ENCODE measurements at places on chromosomes 11 and 22.
A peak's percentile ranks its signal among the peaks of the same experiment; 100 is the strongest.

DNA sequence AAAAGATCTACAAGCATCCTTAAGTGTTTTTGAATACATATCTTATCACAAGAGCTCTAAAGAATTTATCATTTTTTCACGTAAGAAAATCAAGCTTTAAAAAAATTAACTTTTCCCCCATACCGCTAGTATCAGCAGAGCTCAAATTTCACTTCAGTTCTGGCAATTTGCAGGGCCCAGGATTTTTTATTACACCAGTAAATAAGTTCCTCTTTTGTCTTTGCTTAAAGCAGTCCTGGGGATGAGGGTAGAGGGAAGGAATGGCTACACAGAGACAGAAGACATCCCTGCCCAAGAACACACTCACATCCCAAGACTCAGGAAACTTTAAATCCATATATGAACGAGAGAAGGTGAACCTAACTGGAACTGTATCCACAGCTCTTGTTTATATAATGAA lies 22.6 kb upstream of the SORL1 start:
- DNase-seq: no peak

DNA sequence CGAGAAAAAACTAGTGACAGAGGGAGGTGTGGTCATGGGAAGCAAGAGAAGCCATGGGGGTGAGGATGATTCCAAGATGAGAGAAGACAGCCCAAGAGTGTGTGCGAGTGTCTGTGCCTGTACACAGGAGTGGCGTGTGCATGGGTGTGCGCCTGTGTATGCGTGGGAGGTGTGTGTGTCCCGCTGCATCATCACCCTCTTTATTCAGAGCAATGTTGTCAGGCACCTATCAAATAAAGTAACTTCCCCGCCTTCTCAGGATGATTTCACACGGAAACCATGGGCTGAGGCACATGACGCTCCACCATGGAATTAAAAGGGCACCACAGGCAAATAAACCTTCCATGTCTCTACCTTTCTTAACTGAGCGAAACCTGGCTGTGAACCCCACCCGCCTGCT lies 24.6 kb downstream of the MS4A10 start:
- no peak for DNase-seq

GRCh38 chr22:48843640-48844039 lies 984.0 kb downstream of the BRD1 start:
- DNase-seq: no peak

DNA sequence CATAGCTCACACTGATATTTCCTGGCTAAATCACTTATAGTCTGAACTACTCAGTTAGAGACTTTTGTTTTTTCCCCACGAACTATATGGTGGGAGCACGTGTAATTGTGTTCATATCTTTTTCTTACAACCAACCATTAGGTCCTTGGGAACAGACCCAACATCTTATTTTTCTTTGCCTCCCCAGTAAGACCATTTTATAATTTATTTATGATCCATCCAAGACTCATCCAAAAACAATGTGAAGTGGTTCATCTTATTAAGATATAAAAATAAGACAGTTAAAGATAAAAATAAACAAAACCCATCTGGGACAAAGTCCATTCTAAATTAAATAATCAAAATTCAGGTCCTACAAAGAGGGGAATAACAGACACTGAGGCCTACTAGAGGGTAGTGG lies 90.8 kb downstream of the FAM168A start:
- DNase-seq: no peak

GRCh38 chr11:75557666-75558494 lies 4.2 kb upstream of the SERPINH1 start:
- DNase-seq: no peak

- peak; percentile 74 for DNase-seq
Observed at GRCh38 chr11:63613517-63614135, 607 bp downstream of the PLAAT3 start.

DNA sequence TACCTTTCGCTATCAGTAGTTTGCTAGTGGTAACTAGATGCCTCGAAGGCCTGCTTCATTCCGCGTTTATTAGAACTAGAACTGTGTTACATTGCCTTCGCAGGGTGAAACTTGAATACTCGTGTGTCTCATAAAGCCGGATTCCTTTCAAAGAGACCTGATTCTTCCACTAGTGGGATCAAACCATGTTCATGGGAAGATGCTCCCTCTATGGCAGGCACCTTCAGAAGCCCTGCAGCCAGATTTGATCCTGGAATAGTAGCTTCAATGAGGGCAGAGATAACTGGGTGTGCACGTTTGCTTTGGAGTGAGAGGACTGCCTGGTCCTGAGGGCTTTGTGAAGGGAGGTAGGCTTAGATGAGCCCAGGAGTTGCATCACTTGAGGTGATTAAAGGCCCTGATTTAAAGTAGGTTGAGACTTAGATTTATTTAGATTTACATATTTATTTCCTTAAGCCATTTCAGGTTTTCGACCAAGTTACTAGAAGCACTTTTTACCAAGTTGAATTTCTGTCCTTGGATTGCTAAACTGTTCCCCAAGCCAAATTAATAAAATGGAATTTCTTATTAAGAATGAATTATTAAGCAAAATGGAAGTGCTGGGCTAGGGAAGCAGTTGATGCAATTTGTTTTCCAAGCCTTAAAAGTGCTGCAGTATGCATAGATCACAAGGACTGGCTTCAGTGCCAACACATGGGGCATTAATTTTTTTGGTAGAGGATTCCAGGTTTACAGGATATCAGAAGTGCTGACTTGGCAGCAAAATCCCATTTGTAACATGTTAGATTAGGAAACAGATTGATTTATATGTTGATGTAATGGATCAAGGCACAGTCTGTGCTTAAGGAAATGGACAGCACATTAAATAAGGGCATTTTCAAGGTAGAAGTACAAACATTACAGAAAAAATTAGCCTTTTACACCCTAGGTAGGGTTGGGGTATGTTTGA lies 32.9 kb downstream of the APLP2 start:
- DNase-seq: no peak

DNA sequence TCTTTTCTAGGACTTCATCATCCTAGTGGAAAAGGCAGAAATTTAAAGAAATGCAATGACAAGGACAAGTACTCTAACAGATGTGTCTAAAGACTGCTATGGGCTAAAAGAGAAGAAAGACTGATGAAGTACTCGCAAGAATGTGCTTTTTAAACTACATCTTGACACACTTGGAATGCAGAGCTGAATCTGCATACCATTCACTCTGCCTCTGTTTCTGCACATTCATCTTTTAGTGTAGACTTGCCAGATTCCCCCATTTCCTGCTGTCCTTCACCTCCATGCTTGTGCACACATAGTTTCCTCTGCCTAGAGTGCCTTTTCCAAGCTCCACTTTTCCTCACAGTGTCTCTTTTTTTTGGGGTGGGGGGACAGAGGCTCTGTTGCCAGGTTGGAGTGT lies 239.0 kb upstream of the CCDC179 start:
- DNase-seq: no peak

GRCh38 chr11:118112711-118113430 lies 26.1 kb upstream of the SMIM35 start:
- DNase-seq: no peak

GRCh38 chr11:113317339-113317738 lies 3.0 kb downstream of the TTC12 start:
- no peak for DNase-seq

- no peak for DNase-seq
Observed at GRCh38 chr11:62120431-62120830, 3.4 kb upstream of the INCENP start.

GRCh38 chr22:30047364-30047738 lies 32.9 kb upstream of the HORMAD2 start:
- DNase-seq: no peak

DNA sequence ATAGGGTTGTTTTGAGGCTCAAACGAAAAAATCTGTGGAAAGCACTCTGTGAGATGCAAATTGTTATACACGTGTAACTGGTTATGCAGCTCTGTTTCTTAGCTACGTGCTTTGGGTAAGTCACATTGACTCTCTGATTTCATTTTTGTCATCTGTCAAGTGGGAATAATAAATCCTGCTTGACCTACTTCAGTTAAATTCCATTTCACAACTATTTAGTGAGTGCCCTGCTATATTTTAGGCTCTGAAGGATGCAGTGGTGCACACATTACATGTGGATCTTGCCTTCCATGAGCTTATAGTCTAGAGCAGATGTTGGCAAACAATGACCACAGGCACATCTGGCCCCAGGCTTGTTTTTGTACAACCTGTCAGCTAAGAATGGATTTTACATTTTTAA lies 133.6 kb upstream of the PLET1 start:
- DNase-seq: no peak

DNA sequence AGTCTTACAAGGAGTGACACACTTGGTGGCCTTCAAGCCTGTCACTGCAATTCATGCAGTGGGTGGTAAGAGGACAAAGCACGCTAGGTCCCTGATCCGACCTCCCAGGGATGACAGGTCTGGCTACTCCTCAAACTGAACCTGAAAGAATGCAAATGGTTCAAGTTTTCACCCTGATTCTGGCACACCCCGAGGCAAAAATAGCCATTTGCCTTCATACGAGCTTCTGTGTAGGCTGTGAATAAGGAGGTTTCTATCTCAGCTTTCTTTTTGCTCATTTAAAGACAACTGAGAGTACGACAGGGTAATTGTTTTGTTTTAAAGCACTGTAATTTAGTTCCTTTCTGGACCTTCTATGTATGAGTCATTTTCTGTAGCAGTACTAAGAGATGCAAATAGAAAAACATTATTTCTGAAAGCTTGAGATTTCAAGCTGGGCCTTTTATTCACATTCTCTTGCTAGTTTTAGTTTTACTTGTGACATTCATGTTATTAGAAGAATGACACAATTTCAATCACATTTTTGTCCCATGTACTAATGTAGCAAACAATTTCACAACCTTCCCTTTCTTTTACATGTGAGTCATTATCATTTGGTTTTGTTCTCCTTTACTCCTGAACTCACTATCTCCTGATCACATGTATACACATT lies 56.6 kb upstream of the FDX1 start:
- no peak for DNase-seq

DNA sequence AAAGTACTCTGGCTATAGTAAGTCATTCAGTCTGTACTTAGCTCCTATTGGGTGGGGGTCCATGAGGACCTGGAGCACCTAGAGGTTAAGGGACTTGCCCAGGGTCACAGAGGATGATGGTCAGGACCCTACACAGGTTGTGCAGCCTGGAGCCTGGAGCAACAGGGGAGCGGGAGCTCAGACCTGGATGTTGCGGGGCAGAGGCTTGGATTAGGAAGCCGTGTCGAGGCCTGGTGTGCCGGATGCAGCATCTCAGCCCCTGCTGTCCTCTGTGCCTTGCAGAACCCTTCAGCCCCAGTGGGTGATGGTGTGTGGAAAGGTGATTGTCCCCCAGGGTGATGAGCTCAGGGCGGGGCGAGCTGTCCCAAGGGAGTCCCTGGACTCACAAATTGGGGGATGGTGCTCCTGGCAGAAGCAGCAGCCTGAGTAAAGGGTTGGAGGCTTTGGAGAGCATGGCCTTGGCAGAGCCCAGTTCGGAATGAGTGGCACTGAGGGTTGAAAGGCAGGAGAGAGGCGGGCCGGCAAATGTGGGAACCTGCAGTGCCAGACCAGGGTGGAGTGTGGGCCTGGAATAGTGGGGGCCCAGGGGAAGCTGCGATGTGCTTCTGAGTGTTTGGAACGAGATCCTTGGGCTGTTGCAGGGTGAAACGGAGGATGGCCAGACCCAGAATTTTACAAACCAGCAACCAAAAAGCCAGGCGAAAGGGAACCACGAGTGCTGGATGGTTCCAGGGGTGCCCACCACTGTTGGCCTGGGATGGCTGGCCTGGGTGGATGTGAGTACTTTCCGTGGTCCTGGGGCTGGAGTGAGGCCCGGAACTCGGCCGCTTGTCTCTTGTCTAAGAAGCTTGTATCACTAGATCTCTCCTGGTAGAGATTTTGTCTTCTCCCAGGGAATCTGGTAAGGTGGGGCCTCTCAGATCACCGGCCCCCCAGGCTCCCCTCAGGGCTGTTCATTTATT lies 2.9 kb downstream of the TPCN2 start:
- no peak for DNase-seq

DNA sequence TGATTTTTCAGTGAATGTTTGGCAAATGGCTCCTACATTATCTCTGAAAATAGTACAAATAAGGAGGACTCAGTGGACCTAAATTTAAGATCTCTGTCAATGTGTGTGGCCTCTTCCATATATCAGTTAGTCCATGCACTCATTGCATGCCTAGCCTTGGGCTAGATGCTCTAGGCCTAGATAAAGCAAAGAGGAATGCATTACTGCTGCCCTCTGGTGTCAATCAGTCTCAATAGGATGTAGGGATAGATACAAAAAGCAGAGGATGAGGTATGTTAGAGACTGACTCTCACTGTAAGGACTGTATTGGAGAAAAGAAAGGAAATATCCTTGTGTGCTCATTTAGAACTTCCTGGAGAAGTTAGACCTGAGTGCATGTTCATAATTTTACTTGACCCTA lies 42.0 kb downstream of the MS4A2 start:
- DNase-seq: peak; percentile 42

DNA sequence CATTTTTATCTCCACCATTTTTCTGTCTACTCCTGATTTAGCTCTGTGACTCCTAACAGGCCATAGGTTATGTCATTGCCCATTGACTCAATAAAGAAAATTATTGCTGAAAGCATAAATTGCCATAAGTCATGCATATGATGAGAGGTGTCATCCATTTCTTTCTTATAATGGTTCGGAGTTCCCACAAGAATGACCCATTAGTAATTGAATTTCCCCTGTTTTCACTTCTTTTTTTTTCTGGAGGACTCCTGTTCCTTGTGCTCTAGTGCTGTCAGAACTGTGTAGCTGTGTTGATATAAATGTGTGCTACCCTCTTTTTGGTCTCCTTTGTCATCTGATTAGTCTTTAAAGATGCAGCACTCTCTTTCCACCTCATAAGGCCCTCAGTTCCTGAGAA lies 22.9 kb upstream of the CARD18 start:
- DNase-seq: no peak

- no peak for DNase-seq
Observed at GRCh38 chr22:30866811-30867271, 101.7 kb downstream of the MORC2 start.

- DNase-seq: no peak
Observed at GRCh38 chr11:64791781-64792291, 11.2 kb downstream of the MAP4K2 start.

- no peak for DNase-seq
Observed at GRCh38 chr11:1883346-1884302, 8.1 kb downstream of the PRR33 start.

DNA sequence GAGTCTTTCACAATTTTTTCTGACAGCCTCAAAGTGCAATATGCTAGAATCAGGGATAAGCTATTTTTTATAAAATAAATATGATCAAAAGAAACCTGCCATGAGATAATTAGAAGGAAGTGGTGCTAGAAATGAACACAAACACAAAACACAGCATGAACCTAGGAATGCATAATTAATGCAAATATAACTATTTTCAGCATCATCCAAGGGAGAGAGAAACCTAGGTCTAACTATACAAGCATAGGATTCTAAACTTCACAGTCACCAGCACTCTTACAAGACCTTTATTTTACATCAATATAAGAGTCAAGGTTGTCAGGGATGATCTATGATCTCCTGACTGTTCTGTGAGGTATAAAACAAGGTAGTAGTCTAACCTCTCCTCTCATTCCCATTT lies 29.2 kb downstream of the TTC28 start:
- no peak for DNase-seq

GRCh38 chr11:117271208-117271607 lies 19.9 kb upstream of the BACE1-AS start:
- no peak for DNase-seq

- no peak for DNase-seq
Observed at GRCh38 chr11:94876645-94877442, 96.5 kb downstream of the CWC15 start.

Data from retina (tissue), 1 donor.